ENCODE measurements at places on chromosomes 6 and 20.

GRCh38 chr20:48787861-48788375 lies 39.9 kb downstream of the PREX1 start:
- no peak for DNase-seq

- DNase-seq: no peak
These were observed 108.4 kb downstream of the FOXF2 start for GRCh38 chr6:1497761-1498105.

DNA sequence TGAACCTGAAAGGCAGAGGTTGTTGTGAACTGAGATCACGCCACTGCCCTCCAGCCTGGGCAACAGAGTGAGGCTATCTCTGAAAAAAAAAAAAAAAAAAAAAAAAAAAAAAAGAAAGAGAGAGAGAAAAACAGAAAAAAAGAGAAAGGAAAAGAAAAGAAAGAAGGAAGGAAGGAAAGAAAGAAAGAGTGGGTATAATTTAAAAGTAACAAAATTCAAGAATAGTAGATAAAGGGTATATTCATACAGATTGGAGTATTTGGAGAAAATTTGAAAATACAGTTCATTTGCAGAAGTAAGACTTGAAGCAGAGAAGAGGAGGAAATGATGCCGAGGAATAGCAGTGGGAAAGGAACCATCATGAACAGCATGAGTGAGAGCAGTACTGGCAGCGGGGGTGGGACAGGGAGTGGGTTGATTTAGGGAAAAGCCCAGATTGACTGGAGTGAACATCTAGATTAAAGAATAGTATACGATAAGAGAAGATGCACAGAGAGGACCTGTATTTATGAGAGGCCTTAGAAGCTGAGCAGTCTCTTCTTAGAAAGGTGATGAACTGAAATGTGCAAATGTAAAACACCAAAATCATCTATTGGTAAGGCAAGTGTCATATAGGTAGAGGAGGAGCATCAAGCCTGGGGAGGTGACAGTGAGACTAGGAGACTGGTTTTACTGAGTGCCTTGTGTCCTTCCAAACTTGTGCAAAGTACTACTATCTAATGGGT lies 17.8 kb upstream of the HLA-DRB1 start:
- no peak for DNase-seq

GRCh38 chr6:112659912-112660311 lies 312.8 kb downstream of the RFPL4B start:
- no peak for DNase-seq

DNA sequence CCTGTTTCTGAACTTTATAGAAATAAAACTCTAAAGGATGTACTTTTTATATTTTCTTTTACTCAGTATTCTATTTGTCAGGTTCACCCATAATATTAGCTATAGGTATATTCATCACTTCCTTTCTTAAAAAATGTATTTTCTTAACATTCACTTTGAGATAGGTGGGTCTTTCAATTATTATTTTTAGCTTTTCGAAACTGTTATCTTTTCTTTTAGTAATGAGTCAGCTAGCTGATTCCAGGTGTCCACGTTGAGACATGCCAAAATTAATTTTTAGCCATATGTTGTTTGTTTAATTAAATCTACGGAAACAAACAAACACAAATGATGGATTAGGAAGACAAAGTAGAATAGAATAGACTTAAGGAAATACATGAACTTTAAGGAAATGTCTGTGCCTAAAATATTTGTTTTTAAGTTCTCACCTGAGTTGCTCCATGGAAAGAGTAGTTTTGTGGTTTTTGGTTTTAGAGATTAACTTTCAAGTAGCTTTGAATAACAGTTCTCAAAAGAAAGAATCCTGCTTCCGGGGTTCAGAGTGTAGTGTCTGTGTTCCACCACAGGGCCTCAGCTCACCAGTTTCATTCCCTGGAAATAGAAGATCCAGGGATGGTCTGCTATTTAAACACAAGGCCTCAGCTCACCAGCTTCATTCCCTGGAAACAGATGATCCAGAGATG lies 435.0 kb downstream of the HAO1 start:
- no peak for DNase-seq

DNA sequence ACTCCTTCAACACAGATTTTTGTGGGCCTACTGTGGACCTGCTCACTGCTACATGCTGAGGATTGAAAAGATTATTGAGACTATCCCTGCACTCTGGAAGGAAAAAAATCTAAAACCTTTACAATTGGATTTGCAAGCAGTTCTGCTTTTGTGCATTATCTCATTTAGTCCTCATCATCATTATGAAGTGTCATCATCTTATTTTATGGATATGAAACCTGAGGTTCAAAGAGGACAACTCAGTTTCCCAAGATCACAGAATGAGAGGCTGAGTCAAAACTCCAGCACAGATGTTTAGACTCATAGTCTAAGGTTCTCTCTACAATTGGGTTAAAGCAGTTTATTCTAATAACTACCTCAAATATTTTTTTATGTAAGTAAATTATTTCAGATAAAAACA lies 160.2 kb upstream of the MARCKS start:
- no peak for DNase-seq

- no peak for DNase-seq
These were observed 652 bp downstream of the BMP6 start for GRCh38 chr6:7726416-7727085.

DNA sequence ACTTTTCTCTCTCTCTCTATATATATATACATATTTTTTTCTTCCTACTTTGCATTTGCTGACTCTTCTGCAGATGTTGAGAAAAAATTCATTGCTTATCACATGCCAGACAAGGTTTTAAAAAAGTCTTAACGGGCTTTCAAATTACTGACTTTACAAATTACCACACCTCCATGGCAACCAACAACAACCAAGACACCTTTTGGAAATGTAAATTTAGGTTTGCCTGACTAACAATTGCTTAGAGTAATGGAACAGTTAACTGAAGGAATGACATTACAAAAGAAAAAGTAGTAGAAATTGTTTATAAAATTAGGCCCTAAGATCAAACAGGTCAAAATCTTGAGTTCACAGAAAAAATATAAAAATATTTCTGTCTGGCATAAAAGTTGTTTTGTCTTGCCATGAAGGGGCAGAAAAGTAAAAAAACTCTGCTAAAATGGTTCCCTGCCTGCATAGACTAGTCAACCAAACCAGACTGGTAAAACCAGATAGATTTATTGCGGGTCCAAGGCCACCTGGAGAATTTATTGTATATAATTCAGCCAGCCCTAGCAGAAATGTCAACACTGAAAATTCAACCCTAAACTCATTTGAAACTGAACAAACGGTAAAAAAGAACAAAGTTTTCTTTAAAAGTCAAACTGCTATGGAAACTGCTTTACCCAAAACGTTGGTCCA lies 92.8 kb upstream of the FRMD1 start:
- DNase-seq: no peak

DNA sequence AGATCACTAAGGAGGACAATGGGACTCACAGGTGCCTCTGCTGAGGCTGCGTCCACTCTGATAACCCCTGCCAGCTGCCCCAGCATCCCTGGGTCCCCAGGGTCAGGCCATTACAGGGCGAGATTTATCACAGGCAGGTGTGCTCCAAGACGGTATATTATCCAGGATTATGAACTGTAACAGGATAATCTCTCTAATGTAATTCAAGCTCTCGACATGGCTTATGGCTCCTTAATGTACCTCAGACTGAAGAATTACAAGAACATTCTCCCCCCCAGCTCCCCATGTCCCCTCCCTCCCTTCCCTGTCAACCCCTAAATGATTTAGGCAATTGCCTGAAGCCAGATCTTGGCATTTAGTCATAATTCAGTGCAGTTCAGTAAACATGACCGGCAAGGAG lies 86.8 kb downstream of the NCR2 start:
- DNase-seq: no peak

- no peak for DNase-seq
These were observed 10.9 kb downstream of the LRRC1 start for GRCh38 chr6:53805725-53806124.

- no peak for DNase-seq
These were observed 16.7 kb upstream of the ENTPD6 start for GRCh38 chr20:25178563-25179438.

DNA sequence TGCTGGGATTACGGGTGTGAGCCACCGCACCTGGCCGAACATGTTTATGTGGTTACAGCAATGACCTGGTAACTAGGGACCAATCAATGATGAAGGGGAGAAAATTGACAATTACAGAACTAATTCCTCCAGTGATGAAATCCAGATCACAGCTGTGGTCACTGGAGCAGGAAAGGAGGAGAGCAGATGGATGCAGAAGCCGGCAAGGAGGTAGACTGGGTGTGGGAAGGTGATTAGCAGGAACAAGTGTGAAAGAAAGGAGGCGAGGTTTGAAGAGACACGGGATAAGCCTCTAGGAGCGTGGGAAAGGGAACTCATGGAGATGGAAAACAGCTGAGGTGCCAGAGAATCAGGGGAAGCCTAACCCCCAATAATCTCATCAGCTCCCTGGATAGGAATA lies 17.2 kb upstream of the SPAG4 start:
- no peak for DNase-seq

DNA sequence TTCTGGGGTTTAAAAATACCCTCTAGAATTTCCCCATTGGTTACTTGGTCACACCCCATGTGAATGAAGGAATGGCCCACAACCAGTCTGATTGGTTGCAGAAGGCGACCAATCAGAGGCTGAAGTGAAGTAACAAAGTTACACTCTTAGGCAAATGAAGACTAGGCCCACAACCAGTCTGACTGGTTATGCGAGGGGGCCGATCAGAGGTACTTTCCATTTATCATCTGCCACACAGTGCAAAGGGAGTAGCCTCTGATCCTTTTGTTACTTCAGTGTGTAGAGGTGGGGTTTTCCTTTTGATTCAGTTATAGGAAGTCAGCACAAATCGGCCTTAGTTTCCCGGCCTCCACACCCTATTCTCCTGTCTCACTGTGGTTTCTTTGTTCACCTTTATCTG lies 61.2 kb upstream of the SGK1 start:
- DNase-seq: no peak

DNA sequence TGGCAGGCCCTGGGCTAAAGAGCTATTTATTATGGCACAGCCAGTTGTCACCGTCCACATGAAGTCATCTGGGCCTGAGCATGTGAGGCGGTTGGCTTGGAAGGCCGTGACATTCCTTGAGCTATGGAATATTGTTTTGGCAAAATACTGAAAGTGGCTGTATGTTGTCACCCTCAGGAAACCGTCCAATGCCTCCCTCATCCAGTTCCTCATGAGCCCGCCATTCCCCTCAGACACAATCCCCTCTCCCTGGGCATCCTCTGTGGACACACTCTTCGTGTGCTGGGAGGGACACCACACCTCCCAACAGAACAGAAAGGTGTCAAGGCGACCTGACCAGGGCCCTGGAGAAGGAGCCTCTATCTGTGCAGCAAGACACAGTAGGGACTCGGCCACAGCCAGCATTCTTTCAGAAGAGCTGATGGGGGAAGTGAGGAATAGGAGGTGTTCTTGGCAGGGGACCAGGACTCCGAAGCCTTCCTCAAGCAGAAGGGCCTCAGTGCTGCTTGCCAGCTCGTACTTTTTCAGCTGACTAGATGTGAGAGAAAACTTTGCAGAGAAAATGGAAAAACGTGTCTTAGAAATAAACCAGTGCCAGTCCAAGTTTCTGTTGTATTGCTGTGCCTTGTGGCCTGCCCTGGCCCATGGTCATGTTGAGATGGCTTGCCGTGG lies 120.5 kb downstream of the SOD2 start:
- DNase-seq: no peak

- no peak for DNase-seq
These were observed 482.3 kb upstream of the JARID2 start for GRCh38 chr6:14763616-14764015.

DNA sequence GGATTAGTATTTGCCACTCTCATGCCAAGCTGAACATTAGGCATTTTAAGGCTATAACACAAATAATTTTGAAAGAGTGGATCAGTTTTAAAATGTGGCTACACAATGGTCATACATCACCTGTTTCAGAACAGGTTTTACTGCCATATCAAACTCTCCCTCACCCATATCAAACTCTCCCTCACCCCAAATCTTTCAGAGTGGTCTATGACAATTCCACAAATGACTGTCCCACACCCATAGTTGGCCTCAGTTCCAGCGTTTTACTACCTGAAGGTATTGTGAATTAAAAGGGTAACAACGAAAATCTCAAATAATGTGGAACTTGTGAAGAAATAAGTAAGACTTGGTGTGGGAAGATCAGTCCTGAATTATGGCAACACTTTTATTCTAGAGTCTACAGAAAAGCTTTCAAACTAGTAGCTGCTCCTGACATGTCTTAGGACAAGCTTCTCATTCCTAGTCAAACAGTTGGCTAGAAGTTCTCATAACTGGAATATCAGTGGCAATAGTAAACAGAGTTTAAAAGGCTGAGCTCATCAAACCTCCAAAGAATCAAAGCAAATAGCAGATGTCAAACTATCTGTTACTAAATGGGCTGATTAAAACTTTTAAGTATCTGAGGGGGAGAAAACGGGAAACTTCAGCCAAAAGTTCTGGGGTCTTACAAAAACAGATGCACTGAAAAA lies 52.4 kb downstream of the MAP3K7 start:
- DNase-seq: no peak

DNA sequence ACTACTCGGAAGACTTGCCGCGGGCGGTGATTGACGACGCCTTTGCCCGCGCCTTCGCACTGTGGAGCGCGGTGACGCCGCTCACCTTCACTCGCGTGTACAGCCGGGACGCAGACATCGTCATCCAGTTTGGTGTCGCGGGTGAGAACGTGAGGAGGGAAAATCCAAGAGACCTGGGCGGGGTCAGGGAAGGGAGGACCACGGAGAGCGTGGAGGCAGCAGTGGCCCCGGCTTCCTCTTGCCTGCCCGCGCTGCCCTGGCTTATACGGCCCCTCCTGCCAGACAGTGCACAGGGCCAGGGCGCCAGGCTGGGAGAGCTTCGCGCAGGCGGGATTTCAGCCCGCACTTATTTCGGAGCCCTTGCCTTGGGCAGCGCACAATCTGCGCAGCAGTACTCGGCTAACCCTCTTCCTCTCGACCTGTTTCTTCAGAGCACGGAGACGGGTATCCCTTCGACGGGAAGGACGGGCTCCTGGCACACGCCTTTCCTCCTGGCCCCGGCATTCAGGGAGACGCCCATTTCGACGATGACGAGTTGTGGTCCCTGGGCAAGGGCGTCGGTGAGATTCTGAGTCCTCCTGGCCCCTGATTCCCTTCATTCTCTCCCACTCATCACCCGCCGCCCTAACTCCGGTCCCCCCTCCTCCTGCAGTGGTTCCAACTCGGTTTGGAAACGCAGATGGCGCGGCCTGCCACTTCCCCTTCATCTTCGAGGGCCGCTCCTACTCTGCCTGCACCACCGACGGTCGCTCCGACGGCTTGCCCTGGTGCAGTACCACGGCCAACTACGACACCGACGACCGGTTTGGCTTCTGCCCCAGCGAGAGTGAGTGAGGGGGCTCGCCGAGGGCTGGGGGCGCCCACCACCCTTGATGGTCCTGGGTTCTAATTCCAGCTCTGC lies 2.0 kb downstream of the MMP9 start:
- peak; percentile 52 for DNase-seq

DNA sequence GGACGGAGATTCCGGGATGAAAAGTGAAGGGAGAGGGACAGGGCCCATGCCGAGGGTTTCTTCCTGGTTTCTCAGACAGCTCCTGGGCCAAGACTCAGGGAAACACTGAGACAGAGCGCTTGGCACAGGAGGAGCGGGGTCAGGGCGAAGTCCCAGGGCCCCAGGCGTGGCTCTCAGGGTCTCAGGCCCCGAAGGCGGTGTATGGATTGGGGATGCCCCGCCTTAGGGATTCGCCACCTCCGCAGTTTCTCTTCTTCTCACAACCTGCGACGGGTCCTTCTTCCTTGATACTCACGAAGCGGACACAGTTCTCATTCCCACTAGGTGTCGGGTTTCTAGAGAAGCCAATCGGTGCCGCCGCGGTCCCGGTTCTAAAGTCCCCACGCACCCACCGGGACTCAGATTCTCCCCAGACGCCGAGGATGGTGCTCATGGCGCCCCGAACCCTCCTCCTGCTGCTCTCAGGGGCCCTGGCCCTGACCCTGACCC lies 55.0 kb upstream of the HLA-A start:
- peak; percentile 32 for DNase-seq

- DNase-seq: no peak
These were observed 294.8 kb downstream of the GMDS start for GRCh38 chr6:1950631-1951030.
